Upper lobe of right lung (tissue), 1 donor: ENCODE measurements at places on chromosomes 3 and 15. TPM values are rescaled to one million over a fixed set of nuclear protein-coding genes. Genes with fewer than 3 reads are reported as not detected.

The IP6K2 gene
- total RNA-seq, result 44.2 TPM

GRCh38 chr15:50380089-50380488, 25.1 kb upstream of the GABPB1 start:
- DNase-seq, result no peak
- no peak overlapping the region for H3K4me3 ChIP-seq
- no peaks in the 10 kb centered on the region for H3K4me1 ChIP-seq
- H3K27me3 ChIP-seq, result no peaks in the 10 kb centered on the region
- no peak overlapping the region for H3K27ac ChIP-seq
- H3K36me3 ChIP-seq, result no peaks in the 10 kb centered on the region

The CHSY1 gene
- total RNA-seq, result 40.6 TPM

DNA sequence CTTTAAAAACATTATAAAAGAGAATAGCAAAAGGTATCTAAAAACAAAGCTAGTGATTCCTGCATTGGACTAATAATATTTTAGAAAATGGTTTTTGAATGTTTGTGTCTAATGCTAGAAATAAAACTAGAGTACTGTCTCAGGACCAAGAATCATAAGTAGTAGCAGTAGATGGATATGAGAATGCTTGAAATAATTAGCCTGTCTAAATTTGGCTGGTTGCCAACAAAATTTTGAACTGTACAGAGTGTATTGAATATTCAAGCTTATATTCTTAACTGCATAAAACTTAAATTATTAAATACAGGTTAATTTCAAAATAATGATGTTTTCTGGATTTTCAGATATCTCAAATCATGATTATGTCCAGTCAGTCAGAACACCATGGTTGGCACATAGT, 14.0 kb downstream of the ABHD5 start:
- peaks cover 4% of the 10 kb centered on the region for H3K4me1 ChIP-seq
- no peak overlapping the region for H3K27ac ChIP-seq
- H3K4me3 ChIP-seq, result no peak overlapping the region

DNA sequence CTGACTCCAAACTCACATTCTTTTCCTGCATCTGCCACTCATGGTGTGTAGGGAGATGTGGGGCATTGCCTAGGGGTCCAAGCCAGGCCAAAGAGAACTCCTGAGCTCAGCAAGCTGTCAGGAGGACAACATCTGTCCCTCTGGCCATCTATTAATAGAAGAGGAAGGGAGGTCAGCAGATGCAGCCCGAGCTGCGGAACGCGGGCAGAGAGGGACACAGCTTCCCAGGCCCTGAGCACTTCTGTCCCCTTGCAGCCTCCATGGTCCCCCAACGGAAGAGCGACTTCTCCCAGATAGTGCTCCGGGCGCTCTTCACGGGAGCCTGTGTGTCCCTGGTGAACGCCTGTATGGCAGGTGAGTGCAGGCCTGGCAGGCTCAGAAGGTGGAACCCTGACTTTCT, 37.3 kb upstream of the PDE8A start:
- H3K4me1 ChIP-seq, result no peaks in the 10 kb centered on the region
- no peaks in the 10 kb centered on the region for H3K36me3 ChIP-seq
- no peak overlapping the region for H3K4me3 ChIP-seq

DNA sequence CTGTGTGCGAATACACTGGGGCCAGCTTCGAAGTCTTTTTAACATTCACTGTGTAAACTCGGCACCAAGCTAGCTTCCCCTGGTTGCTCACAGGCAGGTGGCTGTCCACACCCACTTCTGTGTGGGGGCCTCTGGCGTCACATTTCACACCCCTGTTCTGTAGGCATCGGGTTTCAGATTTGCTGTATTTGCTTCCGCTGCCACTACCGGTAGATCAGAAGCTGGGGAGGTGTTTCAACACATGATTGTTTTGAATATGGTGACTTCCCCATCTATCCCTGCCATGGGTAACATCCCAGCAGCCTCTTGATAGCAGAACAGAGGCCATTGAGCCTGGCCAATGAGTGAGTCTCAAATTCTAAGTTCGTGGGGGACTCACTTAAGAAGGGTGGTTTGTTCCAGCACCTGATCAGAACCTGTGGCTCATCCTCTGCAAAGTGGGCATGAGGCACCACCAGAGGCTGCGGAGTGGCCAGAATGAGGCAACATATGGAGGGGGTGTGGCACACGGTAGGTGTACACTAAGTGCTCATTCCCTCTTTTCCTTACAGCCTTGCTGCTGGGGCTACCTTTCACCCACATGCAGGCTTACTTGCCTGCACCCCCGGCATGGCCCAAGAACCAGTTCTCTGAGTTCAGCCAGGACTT, 61.5 kb downstream of the IQSEC1 start:
- no peaks in the 10 kb centered on the region for H3K27me3 ChIP-seq
- peaks cover 48% of the 10 kb centered on the region for H3K4me1 ChIP-seq

- no peak overlapping the region for H3K27ac ChIP-seq
- H3K4me3 ChIP-seq, result no peak overlapping the region
- no peak for DNase-seq
- H3K36me3 ChIP-seq, result no peaks in the 10 kb centered on the region
- H3K27me3 ChIP-seq, result no peaks in the 10 kb centered on the region
Observed at GRCh38 chr3:21654241-21654640, 96.8 kb downstream of the ZNF385D start.

DNA sequence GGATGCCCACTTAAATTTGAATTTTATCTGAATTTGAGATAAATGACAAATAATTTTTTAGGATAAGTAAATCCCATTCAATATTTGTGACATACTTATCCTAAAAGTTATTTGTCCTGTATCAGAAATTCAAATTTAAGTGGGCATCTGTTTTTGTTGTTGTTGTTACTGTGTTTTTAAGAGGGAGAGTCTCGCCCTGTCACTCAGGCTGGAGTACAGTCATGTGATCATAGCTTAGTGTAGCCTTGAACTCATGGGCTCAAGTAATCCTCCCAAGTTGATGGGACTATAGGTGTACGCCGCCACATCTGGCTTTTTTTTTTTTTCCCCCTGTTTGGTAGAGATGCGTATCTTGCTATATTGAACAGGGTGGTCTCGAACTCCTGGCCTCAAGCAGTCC, 283.0 kb downstream of the PTPRG start:
- no peak overlapping the region for H3K27ac ChIP-seq
- no peaks in the 10 kb centered on the region for H3K27me3 ChIP-seq
- no peak for DNase-seq
- no peaks in the 10 kb centered on the region for H3K36me3 ChIP-seq
- no peak overlapping the region for H3K4me3 ChIP-seq

DNA sequence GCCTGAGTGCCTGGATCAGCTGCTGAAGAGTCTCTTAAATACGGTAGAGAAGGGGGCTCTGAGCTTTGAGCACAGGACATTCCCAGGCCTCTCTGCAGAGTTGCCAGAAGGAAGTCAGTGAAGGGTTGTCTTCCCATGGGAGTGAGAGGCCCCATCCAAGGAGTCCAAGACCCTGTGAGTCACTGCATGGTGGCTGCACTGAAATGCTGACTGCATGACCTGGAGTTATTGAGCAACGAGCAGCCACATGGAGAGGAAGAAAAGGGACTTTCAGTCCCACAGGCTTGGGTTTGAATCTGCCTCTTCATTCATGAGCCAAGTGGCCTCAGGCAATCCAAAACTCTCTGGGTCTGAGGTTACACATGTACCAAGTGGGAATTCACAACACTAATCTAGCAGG, 69.6 kb upstream of the RASGRF1 start:
- no peak overlapping the region for H3K4me3 ChIP-seq
- no peak for DNase-seq
- no peaks in the 10 kb centered on the region for H3K36me3 ChIP-seq
- no peaks in the 10 kb centered on the region for H3K27me3 ChIP-seq

- no peaks in the 10 kb centered on the region for H3K4me1 ChIP-seq
- no peak overlapping the region for H3K4me3 ChIP-seq
- no peak overlapping the region for H3K27ac ChIP-seq
- no peak for DNase-seq
- H3K27me3 ChIP-seq, result no peaks in the 10 kb centered on the region
Observed at GRCh38 chr15:42050484-42051255, 29.8 kb upstream of the PLA2G4E start.

GRCh38 chr3:187963677-187964385, 190.1 kb upstream of the LPP start:
- peaks cover 21% of the 10 kb centered on the region for H3K4me1 ChIP-seq
- DNase-seq, result no peak
- H3K27me3 ChIP-seq, result no peaks in the 10 kb centered on the region
- H3K27ac ChIP-seq, result no peak overlapping the region
- H3K4me3 ChIP-seq, result no peak overlapping the region

- H3K27ac ChIP-seq, result no peak overlapping the region
- DNase-seq, result no peak
- H3K4me3 ChIP-seq, result no peak overlapping the region
- H3K27me3 ChIP-seq, result no peaks in the 10 kb centered on the region
Observed at GRCh38 chr3:159210336-159210735, 408.5 kb downstream of the MFSD1 start.

DNA sequence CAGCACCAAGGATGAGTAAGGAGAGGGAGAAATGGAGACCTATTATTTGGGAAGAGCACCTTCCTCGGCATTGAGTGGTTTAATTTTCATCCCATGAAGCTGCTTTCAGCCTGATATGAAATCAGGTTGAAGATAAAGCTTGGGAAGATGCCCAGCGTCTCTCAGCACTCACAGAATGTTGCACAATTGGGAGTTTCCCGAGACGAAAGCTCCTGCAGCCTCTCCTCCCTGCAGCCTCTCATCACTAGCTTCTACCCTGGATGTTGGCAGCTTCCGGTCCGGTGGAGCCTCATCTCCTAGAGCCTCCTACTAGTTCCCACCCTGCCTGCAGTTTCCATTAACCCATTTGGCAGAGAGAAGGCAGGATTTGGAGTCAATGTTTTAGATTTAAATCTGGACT, 40.3 kb downstream of the EDEM1 start:
- DNase-seq, result no peak
- H3K4me1 ChIP-seq, result no peaks in the 10 kb centered on the region
- no peaks in the 10 kb centered on the region for H3K27me3 ChIP-seq
- H3K36me3 ChIP-seq, result peaks cover 4% of the 10 kb centered on the region
- no peak overlapping the region for H3K27ac ChIP-seq

The DZIP1L gene
- 8.1 TPM for total RNA-seq

DNA sequence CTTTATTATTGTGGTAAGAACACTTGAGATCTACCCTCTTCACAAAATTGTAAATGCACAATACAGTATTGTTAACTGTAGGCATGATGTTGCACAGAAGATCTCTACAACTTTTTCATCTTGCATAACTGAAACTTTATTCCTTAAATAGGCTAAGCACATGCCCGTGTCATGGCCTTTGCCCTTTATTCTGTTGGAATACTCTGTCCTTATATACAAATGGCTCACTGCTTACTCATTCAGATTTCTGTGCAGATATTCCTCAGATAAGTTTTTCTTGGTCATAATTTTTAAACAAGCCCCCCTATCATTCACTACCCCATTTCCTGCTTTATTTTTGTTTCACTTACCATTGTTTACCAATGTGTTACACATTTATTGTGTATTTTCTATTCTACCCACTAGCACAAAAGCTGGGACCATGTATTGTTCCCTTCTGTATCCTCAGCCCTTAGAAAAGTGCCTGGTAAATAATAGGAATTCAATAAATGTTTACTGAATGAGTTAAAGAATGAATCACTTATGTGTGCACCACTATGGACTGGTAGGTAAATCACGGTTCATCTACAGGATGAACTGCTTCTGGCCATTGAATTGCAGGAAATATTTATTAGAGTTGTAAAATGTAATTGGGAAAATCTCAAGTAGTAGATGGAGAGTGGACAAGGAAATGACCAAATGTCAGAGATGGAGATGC, 151.0 kb downstream of the CPNE4 start:
- no peaks in the 10 kb centered on the region for H3K36me3 ChIP-seq
- no peak for DNase-seq
- H3K27ac ChIP-seq, result no peak overlapping the region
- no peaks in the 10 kb centered on the region for H3K4me1 ChIP-seq
- no peaks in the 10 kb centered on the region for H3K27me3 ChIP-seq

GRCh38 chr3:31322460-31322859, 210.3 kb upstream of the STT3B start:
- no peaks in the 10 kb centered on the region for H3K36me3 ChIP-seq
- DNase-seq, result no peak
- no peak overlapping the region for H3K27ac ChIP-seq
- H3K4me3 ChIP-seq, result no peak overlapping the region
- no peaks in the 10 kb centered on the region for H3K4me1 ChIP-seq

DNA sequence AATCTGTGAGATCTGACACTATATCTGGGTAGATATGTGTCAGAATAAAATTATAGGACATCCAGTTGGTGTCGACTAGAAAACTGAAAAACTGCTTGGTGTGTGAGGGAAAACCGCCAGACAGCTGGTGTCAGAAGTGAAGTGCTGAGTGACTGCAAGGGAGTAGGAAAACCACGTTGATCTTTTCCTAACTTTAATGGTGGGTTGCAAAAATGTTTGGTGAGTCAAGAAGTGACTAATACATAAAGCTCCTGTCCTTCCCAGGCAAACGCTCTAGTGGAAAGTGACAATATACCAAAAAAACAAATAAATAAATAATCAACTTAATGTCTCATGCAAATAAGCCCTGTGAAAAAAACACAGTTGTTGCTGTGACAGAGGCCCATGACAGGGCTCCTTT, 7.3 kb upstream of the CD96 start:
- H3K4me1 ChIP-seq, result peaks cover 3% of the 10 kb centered on the region
- no peaks in the 10 kb centered on the region for H3K36me3 ChIP-seq
- DNase-seq, result no peak
- H3K27ac ChIP-seq, result no peak overlapping the region
- H3K27me3 ChIP-seq, result no peaks in the 10 kb centered on the region

DNA sequence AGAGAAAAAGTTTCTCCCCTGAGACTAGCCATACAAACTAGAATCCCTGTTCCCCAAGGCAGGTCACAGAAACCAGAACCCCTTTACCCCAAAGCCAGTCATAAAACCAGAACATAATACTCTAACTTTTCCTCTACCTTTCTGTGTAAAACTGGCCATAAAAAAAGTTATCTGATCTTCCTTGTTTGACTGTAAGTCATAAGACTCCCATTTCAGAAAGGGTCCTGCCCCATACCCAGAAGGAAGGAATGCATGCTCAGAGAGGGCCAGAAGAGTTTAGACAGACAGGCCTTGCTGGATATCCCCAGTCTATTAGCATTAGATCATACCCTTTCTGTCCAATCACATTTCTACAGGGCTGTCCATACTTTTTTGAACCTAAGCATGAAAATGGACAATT, 27.2 kb downstream of the SCN11A start:
- no peak overlapping the region for H3K27ac ChIP-seq
- H3K36me3 ChIP-seq, result no peaks in the 10 kb centered on the region
- no peaks in the 10 kb centered on the region for H3K27me3 ChIP-seq
- H3K4me1 ChIP-seq, result no peaks in the 10 kb centered on the region

The HRG gene
- total RNA-seq, result not detected

The GATM gene
- total RNA-seq, result 7.2 TPM
